MM.1S (cell line): ENCODE measurements at places on chromosomes 1 and 21.

DNA sequence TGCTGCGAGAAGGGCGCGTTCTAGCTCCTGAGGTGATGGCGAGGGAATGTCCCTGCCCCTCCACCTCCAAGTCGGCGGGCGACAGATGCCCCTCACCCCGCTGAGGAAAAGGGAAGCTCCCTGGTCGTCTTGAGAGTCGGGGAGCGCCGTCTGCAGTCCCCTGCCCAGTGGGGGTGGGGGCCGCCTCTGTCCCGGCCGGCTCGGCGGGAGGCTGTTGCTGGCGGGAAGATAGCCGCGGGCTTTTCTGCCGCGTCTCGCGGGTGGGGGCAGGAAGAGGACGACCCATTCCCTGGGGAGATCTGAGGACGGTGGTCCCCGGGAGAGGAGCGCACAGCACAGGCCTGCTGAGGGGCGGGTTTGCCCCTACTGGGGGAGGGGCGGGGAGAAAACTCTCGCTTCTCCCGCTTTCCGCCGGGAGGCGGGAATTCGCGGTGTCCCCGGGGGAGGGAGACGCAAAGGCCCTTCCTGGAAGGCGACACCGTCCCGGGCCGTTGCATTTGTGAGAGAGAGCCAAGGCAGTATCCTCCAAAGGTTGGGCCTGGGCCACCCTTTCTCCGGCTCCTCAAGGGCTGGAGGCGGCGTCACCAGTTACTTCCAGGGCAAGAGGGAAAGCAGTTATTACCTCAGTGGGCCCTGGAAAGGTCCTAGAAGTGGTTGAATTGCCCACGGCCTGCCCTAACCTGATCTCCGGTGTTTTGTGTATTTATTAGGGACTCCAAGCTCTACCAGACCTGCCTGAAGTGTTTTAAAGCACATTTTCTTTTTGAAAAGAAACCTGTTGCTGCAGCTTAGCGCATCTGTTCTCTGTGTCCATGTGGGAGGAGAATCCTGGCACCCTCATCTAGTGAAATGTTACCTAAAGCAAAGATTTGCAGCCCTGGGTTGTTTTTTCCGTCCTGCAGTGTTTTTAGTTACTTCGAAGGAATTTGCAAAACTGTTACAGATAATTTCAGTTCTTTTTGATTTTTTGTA, 648 bp downstream of the S100PBP start:
- peak; percentile 64 for DNase-seq

- DNase-seq = no peak
Measured at GRCh38 chr1:184455786-184456185, 69.0 kb downstream of the C1orf21 start.

GRCh38 chr1:59215766-59216291, 81.1 kb upstream of the FGGY start:
- no peak for DNase-seq

- DNase-seq = no peak
Measured at GRCh38 chr1:240823357-240823756, 211.4 kb upstream of the GREM2 start.

DNA sequence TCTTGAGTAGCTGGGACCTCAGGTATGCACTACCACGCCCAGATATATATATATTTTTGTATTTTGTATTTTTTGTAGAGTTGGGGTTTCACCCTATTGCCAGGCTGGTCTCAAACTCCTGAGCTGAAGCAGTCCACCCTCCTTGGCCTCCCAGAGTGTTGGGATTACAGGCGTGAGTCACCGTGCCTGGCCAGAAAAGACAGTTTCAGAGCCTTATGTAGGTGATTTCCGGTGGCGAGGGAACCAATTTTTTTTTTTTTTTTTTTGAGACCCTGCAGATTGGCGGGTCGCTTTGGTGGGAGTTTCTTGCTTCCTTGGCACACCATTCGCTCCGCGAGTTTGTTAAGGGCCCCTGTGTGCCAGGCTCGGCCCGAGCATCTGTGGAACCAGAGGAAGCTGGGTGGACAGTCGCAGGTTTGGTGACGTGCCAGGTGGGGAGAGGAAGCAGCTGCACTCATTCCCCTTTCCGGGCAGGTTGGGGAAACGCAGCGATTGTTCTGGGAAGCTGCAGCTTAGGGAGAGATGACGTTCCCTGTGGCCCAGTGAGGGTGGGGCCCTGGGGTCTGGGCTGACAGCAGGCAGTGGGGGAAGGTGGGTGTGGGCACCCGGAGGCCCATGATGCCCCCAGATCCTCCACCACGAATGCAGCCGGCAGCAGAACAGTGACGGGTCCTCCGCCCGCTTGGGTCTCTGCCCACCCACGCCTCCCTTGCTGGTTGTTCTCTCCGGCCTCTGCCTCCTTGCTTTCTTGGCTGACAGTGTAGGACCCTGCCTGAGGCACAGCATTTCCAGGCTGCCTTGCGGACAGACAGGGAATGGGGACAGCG, 25.1 kb downstream of the SPSB1 start:
- DNase-seq = no peak

DNA sequence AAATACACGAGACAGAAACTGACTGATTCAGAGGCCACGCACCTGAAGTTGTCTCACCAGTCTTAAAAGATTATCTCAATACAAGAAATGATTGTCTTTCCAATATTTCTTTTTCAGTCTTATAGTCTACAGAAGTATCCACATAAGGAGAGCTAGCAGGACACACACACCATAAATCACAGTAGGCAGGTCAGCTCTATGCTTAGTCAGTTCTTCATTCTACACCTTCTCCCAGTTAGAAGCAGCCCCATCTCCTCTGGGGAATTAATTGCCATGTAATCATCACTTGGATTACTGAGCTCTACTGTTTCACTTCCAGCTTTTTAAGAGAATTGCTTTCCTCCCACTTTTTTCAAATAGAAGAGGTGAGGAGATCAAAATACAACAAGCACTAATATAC, 59.6 kb downstream of the SMYD3 start:
- DNase-seq = no peak

GRCh38 chr1:49060766-49061165, 284.1 kb upstream of the BEND5 start:
- no peak for DNase-seq

DNA sequence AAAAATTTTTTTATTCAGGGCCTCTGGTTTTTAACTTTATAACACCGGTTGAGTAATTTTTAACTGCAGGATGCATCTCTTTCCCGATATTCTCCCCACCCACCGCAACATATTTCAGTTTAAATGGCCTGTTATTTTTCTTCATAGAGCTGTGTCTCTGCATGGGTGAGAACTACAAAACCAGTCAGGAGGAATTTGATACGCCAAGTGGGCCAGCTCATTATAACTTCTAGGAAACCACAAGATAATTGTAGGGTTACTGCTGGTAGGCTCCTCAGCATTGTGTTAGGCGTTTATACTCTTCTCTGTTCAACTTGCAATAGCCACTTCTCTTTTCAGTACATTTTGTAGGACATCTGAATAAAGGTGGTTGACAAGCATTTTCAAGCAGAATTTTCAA, 169.7 kb downstream of the PBX1 start:
- DNase-seq = no peak

DNA sequence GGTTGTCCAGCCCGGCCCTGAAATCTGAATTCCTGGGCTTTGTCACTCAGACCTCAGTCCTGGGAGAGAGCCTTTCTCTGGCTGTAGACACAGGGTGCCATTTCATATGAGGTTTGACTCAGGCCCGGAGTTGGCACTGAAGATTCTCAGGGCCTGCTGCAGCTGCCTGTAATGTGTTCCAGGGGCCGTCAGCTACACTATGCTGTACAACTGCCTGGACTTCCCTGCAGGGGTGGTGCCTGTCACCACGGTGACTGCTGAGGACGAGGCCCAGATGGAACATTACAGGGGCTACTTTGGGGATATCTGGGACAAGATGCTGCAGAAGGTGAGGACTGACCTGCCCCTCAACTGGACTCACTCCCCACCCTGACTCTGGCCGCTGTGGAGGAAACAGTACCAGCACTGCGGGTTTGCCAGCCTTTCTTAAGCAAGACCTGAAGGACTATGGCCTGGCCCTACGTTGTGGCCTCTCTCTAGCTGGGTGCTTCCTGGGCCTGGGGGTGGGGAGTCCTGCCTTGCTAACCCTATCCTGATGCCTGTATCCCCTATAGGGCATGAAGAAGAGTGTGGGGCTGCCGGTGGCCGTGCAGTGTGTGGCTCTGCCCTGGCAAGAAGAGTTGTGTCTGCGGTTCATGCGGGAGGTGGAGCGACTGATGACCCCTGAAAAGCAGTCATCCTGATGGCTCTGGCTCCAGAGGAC, 18.9 kb downstream of the FAAH start:
- no peak for DNase-seq

DNA sequence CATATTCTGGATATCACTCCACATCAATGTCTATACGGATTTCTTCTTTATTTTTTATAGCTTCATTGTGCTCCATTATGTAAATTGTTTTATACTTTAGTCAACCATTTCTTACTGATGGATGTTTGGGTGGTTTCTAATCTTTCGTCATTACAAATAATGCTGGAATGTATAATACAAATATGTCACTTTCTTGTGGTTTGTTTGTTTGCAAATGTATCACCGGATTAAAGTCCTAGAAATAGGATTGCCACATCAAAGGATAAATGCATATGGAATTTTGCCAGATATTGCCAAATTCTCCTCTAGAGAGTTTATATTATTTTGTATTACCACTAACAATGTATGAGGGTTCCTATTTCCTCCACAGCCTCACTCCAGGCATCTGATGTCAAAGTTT, 48.7 kb upstream of the PRDM2 start:
- no peak for DNase-seq

DNA sequence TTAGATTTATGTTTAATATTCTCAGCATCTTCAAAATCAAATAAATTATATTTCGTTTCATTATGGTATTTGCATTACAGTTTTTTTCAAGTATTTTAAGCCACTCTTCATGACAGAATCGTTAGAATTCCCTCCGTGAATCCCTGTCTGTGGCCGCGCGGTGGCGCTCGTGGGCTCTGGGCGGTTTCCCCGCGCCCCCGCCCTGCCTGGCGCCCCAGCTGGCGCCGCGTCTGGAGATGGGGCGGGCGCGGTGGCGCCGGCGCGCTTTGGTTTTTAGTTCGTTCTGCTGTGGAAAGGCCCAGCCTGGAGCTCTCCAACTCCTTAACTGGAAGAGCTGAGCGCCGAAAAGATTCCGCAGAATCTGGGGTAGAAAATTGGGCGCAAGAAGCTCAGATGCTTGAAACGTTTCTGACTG, 25.7 kb downstream of the PRMT2 start:
- DNase-seq = peak; percentile 70

DNA sequence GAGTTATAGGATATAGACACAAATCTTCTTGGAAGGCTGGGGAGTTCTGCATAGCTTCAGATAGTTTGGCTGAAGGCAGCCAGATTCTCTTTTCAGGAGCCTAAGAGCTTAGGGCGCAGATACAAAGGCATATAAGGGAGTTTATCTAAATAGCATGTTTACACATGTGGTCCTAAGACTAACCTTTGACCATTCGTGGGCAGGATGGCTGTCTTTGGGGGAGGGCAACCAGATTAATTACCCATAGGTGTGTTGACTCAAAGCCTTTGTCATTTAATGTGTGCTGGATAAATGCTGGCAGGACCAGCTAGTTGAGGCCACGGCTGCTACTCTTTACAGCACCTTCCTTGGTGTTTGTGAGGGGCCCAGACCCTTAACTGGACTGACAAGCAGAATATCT, 71.8 kb downstream of the IER5 start:
- no peak for DNase-seq

DNA sequence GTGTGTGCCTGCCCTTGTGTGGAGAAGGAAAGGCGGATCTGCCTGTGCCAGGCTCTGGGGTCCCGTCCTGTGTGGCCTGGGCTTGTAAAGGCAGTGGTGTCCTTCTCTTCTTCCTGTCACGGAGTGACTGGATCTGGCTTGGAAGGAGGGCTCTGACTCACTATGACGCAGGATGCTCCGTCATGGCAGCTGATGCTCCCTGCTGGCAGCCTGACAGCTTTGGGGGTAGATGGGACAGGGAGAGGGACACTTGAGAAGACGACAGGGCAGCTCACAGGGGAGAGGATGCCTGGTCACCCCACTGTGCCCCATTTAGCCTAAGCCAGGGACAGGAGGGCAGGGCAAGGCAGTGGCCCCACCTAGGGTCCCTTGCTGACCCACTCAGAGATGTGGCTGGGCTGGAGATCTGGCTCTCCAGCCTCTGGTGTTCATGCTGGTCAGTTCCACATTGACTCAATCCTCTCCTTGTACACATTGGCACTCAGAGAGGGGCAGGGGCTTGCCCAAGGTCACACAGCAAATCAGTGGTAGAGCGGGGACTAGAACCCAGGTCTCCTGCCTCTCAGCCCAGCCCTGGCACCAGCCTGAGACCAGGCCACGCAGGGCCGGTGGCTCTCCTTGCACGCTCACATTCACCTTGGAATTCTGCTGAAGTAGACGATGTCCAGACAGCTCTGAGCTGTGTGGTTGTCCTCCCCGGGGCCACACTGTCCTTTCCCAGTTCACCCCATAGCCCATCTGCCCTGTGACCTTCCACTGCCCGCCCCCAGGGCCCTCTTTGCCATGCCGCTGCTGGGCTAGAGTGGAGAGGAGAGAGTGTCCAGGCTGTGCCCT, 2.8 kb upstream of the FAM131C start:
- no peak for DNase-seq

DNA sequence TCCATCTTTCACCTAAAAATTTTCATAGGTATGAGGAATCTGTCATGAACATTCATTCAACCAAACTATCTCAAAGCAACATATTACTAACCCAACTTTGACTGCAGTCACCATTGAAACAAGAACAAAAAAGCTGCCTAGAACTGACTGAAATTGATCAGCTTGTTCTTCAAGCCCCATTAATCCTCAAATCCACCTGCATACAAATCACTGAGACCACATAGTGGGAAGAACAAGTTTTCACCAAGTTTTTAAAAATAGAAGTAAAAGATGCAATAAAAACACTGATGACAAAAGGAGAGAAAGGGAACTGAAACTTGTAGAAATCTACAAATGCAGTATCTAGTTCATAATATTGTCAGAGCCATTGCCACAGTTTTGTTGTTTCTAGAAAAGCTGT, 6.1 kb downstream of the SORT1 start:
- no peak for DNase-seq

- DNase-seq = no peak
Measured at GRCh38 chr1:76587212-76587611, 280.1 kb upstream of the ST6GALNAC5 start.

DNA sequence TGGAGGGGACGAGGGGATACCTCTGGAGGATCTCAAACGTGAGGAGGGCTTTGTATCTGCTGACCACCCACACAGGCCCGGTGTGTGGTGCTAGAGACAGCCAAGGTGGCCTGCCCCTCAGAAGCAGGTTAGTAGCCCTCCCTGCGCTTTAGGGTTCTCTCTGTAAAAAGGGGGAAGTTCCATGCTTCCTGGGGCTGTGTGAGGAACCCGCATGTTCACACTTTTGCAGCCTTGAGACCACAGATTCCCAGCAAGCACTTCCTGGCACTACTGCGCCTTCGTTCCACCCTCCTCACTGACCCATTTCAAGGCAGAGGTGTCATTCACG, 7.9 kb upstream of the GUCA2B start:
- no peak for DNase-seq
